Common myeloid progenitor, CD34-positive (primary cell): ENCODE measurements at places on chromosomes 11 and 22.

- DNase-seq, result no peak
Observed at GRCh38 chr11:2630679-2631078, 69.1 kb downstream of the KCNQ1OT1 start.

DNA sequence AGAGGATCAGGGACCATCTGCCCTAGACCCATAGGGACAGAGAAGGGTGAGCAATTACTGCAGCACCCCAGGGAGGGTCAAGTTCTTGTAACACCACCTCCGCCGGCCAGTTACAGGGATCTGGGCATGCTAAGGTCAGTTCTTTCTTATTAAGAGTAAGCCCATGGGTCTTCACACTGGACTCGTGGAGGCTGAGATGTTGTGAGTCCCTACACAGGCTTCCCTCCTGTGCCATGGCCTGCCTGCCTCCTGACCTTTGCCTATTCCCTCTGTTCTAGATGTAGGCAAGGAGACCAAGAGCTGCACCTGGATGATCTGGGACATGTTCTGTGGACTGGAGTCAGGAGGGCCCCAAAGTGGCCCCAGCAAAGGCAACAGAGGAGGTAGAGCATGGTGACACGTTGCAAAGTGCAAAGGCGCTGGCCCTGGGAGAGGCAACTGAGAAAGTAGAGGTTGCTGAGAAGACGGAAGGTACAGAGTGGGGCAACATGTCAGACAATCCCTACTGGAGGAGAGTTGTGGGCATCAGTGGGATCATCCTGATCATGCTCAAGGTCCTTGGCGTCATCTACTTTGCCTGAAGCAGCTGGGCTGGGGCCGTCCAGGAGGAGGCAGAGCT, 16.3 kb upstream of the GNAZ start:
- DNase-seq, result no peak

- DNase-seq, result no peak
Observed at GRCh38 chr22:28574159-28574788, 105.4 kb downstream of the TTC28 start.

GRCh38 chr22:36899498-36899897, 13.9 kb upstream of the CSF2RB start:
- no peak for DNase-seq

DNA sequence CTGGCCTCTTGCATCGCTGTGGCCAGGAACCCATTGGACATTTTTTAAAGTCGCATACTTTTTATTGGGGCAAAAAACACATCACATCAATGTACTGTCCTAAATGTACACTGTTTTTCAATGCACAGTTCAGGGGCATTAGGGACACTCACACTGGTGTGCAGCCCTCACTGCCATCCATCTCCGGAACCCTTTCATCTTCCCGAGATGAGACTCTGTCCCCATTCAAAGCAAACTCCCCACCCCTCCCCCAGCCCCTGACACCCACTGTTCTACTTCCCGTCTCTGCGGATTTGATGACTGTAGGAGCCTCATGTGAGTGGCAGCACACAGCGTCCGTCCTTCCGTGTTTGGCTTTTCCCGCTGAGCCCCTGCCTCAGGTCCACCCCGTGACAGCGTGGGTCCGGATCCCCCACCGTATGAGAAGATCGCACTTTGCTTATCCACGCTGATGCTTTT, 41.8 kb upstream of the TH start:
- DNase-seq, result peak; percentile 53

GRCh38 chr11:112771851-112772250, 189.4 kb upstream of the NCAM1 start:
- peak; percentile 30 for DNase-seq

GRCh38 chr11:14184028-14184940, 174.7 kb downstream of the RRAS2 start:
- no peak for DNase-seq

DNA sequence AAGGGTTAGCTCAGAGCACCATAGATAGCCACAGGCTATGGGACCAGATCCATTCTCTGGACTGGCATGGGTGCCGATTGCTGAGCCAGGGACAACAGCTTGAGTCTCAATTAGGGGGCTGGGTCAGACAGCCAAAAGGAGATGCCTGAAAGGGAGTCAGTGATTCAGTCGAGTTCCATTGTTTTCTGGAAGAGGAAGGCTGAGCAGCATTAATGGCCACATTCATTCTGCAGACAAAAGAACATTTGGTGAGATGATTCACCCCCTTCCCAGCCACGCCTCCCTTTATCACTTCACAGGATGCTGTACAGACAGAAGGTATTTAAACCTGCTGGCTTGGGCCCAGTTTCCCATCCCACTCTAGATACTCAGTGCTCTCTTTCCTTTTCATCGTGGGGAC, 131.9 kb downstream of the ADAMTS15 start:
- DNase-seq, result no peak

GRCh38 chr22:41308544-41308947, 7.2 kb downstream of the ZC3H7B start:
- no peak for DNase-seq

GRCh38 chr22:18023509-18024275, 669 bp downstream of the MICAL3 start:
- DNase-seq, result peak; percentile 68

- no peak for DNase-seq
Observed at GRCh38 chr11:96736601-96737000, 346.8 kb downstream of the JRKL start.

- DNase-seq, result no peak
Observed at GRCh38 chr11:134531327-134532130, 119.5 kb upstream of the B3GAT1 start.

GRCh38 chr11:70725739-70726138, 327.4 kb downstream of the CTTN start:
- DNase-seq, result no peak

GRCh38 chr11:8025123-8025522, 38.0 kb downstream of the EIF3F start:
- DNase-seq, result no peak

- no peak for DNase-seq
Observed at GRCh38 chr22:44754998-44755397, 2.6 kb downstream of the ARHGAP8 start.

DNA sequence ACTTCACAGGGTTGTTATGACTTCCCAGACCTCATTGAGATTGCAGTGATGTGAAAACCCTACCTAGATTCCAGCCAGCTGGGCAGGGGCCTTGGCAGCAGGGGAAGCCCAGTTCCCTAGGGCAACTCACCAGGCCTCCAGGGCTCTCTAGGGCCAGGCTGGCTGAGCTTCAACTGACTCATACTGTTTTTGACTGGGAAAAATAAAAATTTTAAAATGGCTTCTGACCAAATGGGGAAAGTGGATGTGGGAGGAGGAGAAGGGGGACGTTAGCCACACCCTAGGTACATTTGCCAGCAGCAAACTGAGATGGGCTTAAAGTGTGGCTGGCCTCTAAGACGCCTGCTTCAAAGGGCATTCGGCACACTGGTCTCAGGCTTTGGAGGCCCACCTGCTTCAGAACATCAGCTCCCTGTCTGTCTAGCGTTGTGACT, 39.0 kb downstream of the BMAL1 start:
- peak; percentile 5 for DNase-seq

GRCh38 chr22:37103656-37104452, 5.7 kb downstream of the TMPRSS6 start:
- DNase-seq, result no peak

DNA sequence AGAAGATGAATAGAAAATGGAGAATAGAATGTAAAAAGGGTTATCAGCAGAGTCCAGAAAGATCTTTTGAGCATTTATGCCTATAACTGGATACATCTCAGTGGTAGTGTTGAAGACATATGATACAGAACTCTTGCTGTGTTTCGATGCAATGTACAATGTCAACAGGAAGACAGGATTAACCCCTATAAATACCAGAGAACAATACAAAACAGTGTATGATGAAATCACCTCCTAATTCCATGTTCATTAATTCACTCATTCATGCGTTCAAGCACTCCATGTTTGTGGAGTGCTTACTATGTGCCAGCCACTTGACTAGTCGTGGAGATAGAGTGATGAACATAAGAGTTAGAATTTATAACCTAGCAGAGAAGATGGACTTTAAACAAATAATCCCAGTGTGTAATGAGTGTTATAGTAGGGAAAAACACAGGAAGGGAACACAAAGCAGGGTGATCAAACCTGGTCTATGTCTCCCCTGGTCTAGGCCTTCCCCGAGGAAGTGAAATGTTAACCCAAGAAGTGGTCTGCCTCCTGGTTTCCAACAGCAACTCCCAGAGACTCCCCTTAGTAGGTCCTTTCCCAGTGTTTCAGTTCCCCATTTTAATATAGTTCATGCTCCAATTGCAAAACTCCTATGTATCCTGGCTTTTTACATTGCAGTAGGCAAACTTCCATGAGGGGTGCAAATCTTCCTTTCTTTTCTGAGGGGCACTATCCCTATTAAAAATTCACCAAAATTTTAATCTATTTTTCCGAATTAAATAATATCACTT, 9.1 kb upstream of the SESN3 start:
- DNase-seq, result no peak

DNA sequence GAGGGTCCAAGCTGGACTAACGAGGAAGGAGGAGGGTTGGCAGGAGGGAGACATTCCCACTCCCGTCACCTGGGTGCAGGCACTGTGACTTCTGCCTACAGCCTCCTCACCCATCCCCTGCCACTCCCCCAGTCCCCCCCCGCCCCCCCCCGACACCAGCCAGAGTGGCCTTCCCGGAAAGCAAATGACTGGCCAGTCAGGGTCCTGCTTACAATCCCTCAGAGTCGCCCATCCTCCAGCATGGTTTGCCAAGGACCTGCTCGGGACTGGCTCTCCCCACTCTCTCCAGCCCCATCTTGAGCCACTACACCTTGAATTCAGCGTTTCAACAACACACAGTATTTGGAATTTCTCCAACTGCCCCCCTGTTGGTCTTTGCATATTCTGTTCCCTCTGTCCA, 59.6 kb downstream of the THAP12 start:
- no peak for DNase-seq

GRCh38 chr11:69326622-69327219, 32.8 kb downstream of the MYEOV start:
- DNase-seq, result no peak

DNA sequence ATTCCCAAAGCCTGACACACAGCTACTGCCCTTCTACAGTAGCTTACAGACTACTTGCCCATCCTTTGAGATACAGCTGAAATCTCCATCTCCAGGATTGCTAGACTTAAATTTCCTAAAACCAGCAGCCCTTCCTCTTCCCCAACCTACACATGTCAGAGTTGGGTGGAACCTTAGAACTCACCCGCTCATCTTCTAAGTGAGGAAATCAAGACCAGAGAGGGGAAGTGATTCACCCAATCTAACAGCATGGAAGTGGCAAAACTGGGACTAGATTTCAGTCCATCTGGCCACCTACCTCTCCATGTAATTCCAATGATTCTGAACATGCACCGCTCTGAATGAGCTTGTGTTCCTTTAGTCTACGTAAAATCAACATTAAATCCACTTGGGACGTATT, 1.0 kb upstream of the TMEM86A start:
- no peak for DNase-seq

GRCh38 chr11:104623518-104623917, 274.7 kb downstream of the CASP12 start:
- DNase-seq, result no peak

GRCh38 chr11:9761441-9761945, 97.6 kb downstream of the SWAP70 start:
- no peak for DNase-seq

DNA sequence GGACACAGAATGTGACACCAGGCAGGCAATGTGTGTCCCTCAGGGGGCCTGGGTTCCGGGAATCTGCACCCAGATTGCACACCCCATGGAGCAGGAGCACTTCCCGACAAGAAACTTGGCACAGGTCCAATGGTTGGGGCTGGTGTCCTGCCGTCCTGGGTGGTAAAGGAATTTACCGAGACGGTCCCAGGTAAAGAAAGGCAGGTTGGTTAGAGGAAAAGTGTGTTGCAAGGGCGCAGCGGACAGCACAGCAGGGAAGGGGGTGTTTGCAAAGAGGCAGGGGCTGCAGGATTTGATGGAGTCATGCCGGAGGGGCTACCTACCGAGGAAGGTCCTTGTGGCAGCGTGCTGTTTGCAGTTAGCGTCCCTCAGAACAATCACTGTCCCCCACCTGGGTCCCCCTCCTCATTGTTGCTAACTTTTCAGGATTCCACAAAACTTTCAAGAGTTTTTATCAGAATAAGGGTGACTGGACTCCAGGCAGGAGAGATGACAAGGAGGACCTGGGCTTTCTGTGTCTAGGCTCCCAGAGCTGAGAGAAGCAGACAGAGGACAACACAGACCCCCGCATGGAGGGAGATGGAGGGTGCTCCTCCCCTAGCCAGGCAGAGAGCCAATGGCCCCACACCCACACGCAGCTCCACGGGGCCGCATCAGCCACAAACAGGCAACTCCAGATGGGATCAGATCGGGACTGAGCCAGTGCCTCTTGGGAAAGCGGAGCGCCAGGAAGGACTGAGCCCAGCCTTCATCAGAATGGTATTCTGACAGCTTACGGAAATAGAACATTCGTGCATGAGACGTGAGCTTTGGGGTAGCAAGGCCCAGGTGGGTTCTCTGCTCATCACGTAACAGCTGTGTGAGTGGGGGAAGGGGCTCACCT, 1423.9 kb downstream of the BRD1 start:
- DNase-seq, result no peak

- no peak for DNase-seq
Observed at GRCh38 chr22:19105456-19105855, 16.8 kb downstream of the DGCR2 start.
